ENCODE measurements at places on chromosomes 13 and 19.

- peak; percentile 46 for DNase-seq
Observed at GRCh38 chr19:42422901-42423461, 4.2 kb downstream of the LIPE start.

DNA sequence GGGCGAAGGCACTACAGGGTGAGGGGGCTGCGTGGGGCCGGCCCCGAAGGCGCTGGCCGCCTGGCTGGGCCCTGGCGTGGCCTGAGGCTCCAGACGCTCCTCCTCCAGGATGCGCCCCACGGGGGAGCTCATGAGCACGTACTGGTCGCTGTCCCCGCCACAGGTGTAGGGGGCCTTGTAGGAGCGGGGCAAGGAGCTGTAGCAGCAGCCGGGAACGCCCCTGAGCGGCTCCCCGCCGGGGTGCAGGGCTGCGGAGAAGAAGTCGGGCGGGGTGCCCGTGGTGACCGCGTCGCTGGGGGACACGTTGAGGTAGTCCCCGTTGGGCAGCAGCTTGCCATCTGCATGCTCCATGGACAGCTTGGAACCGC lies 3.0 kb downstream of the IRS2 start:
- DNase-seq, result no peak

DNA sequence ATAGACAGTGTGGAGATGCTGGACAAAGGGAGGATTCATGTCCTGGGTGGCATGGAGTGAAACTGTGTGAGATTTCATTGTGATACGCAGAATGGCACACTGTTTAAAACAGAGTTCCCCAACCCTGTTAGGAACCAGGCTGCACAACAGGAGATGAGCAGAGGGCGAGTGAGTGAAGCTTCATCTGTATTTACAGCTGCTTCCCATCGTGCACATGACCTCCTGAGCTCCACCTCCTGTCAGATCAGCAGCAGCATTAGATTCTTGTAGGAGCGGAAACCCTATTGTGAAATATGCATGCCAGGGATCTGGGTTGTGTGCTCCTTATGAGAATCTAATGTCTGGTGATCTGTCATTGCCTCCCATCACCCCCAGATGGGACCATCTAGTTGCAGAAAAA lies 72.5 kb downstream of the RAP2A start:
- DNase-seq, result no peak

DNA sequence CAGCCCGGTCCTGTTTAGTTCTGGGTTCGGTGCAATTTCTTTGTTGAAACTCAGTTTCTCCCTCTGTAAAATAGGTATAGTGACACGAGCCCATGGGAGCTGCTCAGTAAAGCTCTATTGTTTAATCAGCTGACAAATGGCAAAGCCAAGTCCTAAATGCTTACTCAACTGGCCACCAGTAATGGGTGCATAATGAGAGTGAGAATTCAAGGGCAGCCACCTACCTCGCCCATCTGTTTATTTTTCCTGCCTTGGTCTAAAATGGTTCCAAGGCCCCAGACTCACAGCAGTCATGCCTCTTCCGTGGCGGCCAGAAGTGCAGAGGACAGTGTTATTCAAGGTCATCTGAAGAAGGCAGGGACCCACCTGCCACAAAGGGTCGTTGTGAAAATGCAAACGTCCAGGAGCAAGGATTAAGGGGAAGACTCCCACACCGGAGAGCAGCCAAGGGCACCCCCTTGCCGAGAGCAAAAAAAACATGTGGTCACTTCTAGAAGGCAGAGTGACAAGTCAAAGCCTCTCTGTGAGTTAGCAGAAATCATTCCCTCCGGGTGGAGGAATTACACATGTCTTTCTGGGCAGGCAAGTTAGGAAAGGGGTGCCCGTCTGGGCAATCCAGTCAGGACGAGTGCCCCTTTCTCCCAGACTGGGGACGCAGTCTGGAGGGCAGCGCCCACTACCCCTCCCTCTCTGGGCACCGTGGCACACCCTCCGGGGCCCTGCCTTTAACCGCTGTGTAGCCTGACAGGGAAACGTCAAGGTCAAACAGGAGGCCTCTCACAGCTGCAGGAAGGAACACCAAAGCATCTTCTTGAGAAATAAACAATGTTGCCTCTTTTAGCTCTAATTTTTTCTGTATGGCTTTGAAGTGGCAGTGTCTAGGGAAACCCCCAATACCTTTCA lies 186.2 kb downstream of the FOXO1 start:
- no peak for DNase-seq

DNA sequence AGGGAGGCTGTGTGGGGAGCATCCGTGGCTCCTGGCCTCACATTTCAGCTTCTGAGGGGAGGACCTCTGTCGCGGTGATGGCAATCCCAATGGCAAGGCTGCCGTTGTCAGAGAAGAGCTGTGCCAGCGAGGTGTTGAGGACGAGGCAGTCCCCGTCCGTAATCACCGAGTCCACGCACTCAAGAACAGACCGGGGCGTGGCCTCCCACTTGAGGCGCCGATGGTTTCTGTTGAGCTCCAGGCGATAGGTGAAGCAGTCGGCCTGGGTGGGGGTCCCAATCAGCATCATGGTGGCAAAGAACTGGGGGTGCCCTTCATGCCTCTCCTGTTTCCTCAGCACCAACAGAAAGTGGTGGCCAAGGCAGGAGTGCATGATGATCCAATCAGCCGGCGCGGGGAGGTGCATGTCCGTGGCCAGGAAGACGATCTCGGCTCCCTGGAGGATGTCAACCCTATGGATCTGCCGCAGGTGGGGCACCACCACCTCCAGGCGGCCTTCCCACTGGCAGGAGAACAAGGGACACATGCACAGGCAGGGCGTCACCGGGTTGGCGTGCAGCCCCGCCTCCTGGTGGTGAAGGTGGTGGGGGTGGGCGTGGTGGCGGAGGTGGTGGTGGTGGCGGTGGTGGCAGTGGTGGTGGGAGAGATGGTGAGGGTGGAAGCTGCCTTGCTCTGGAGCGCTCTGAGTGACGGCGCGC lies 68.1 kb downstream of the SIAH3 start:
- DNase-seq, result no peak

GRCh38 chr19:47305309-47305751 lies 4.3 kb upstream of the C5AR1 start:
- peak; percentile 39 for DNase-seq

DNA sequence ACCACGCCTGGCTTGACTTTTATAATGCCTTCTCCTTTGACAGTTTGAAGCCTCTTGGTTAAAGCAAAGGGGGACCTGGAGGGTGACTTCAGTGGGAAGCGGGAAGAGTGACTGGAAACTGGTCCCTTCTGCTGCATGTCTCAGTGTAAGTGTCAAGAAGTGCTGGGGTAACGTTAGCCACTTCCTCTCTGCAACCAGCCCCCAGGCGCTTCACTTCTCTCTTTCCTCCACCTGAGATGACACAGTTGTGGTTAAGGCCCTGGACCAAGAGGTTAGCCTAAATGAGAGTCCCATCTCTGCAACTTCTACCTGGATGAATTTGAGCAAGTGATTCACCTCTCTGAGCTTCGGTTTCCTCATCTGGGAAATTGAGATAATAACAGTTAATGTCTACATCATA lies 16.3 kb downstream of the LEUTX start:
- DNase-seq, result no peak

GRCh38 chr13:22372261-22372660 lies 701.4 kb downstream of the FGF9 start:
- no peak for DNase-seq

DNA sequence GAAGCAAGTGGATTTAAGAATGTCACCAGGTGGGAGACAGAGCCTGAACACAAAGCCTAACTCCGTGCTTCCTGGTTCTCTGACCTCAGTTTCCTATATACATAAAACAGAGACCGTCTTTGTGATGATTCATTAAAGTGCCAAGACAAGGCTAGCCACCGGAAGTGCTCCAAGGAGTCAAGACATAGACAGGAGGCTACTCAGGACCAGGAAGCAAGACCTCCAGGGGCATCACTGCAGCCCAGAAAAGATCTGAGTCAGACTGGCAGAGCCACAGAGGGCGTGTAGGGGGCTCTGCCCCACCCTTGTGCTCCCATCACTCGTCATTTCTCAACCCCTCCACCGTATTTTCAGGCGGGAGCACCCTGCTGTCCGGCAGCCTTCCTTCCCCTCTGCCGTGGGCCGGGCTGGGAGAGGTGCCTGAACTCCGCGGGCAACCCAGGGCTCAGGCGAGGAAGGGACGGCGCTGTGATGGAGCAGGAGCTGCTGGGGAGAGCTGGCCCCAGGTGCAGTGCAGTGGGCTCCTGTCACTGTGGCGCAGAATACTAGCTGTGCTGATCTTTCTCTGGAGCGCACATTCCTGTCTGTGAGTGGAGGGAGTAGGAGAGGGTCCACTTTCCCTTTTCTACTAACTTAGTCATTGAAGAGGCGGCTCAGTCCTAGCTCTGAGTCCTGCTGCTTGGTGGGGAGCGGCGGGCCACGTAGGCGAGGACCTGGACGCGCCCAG lies 134.7 kb upstream of the GPR12 start:
- DNase-seq, result no peak

GRCh38 chr13:53545340-53545941 lies 516.8 kb downstream of the OLFM4 start:
- no peak for DNase-seq

- no peak for DNase-seq
Observed at GRCh38 chr13:90999401-90999800, 348.1 kb upstream of the MIR17HG start.

DNA sequence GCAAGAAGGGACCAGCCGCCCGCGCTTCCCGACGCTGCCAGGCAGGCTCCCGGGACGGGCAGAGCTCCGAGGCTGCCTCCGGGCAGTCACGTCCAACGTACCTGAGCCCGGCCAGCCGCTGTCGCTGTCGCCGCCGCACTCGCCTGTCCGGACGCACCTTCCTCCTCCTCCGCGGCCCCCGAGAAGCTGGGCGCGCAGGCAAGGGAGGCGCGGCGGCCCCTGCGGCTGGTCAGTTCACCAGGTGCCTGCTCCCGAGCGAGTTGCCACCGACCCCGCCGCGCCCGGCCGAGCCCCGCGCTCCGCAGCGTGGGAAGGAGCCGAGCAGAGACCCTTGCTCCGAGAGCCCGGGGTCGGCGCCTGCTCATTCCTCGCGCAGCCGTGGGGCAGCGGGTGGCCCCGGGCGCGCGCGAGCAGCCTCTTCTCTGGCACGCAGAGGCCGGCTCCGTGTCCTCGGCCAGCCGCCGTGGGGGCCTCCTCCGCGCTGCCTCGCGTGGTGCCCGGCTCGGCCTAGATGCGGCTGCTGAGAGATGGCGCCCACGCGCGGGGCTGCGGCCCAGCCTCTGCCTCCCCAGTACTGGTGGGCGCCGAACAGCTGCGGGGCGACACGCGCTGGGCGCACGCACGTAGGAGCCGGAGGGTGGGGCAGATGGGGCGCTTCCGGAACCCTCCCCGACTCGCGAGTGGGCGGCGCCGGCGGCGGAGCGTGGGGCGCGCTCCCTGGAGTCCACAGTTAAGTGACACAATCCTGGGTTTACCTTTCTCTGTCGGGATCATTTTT lies 419.4 kb downstream of the UQCRFS1 start:
- DNase-seq, result no peak

DNA sequence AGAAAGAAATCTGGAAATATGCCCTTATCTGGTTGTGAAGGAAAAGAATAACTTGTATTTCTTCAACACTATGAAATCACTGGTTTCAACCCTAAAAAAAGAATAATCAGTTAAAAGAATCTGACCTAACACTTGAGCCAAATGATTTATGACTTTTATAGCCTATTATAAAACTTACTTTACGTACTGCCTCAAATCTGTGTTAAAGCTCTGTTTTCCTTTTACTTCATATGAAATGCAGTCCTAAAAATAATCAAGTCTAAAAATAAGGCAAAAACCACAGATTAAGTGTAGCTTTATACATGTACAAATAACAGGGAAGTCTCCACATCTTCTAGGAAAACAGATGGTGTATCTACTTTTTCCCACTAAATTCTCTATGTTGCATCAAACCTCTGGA lies 101.3 kb downstream of the VWA8 start:
- no peak for DNase-seq

GRCh38 chr13:100112186-100112838 lies 23.4 kb downstream of the PCCA start:
- DNase-seq, result no peak

GRCh38 chr13:31322026-31322425 lies 122.3 kb downstream of the B3GLCT start:
- no peak for DNase-seq

GRCh38 chr19:29854033-29854432 lies 42.2 kb downstream of the CCNE1 start:
- DNase-seq, result no peak

GRCh38 chr19:18903156-18904037 lies 7.4 kb upstream of the CERS1 start:
- DNase-seq, result no peak

GRCh38 chr13:76790980-76791819 lies 95.0 kb downstream of the KCTD12 start:
- no peak for DNase-seq

GRCh38 chr13:113670541-113670940 lies 3.5 kb downstream of the GRK1 start:
- no peak for DNase-seq

DNA sequence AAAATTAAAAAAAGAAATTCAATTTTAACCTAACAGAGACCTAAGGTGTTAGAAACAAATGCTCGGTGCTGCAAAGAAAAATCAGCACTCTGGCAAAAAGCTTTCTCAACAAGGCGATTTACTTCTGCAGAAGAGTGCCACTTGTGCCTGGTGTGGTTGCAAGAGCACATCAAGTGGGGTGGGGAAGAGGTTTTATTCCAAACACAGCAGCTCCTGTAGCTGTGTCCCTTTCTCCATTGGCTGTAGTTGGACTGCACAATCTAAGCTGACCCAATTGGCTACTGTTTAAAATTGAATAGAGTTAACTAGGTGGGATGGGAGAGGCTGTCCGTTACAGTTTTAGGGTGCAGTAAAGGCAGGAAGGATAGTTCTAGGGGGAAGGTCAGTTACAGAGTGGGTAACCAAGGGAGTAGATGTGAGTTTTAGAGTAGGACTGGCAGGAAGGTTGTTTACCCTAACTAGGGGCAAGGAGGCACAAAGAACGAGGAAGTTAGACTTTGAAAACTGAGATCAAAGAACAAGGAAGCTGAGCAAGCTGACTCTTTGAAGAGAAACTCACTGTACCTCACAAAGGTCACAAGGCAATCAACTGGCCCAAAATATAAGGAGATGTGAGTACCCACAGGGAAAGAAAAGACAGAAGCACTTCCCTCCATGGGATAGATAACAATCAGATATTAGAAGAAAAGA lies 145.7 kb downstream of the LIG4 start:
- DNase-seq, result no peak

GRCh38 chr19:7850945-7851622 lies 21.1 kb downstream of the EVI5L start:
- no peak for DNase-seq

- no peak for DNase-seq
Observed at GRCh38 chr19:33624586-33624985, 2.8 kb downstream of the CHST8 start.

DNA sequence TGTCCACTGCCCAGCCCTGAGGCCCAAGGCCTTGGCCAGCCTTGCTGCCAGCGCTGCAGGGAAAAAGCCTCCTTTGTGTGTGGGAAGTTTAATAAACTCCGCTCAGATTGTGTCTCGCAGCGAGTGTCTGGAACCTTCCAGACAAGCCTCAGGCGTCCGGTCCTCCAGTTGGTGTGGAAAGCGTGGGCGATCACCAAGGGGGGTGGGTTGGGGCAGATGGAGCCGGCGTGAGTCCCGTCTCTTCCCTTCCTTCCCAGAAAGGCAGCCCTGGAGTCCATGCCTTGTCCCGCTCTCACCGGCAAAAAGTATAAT lies 4.6 kb downstream of the STK11 start:
- no peak for DNase-seq

- DNase-seq, result no peak
Observed at GRCh38 chr13:100388923-100389322, 199.7 kb downstream of the GGACT start.
